ENCODE measurements at places on chromosomes 16 and 17. TPM values are rescaled to one million over a fixed set of nuclear protein-coding genes. Genes with fewer than 3 reads are reported as not detected.

DPEP3 gene
- polyA plus RNA-seq, result 0.45 TPM

SUPT6H gene
- 6.8 TPM for polyA plus RNA-seq

SMTNL2 gene
- not detected for polyA plus RNA-seq

KRTAP4-4 gene
- polyA plus RNA-seq, result not detected
